ENCODE measurements at places on chromosomes 3 and 15.

GRCh38 chr15:38554354-38554753 lies 10.3 kb downstream of the RASGRP1 start:
- DNase-seq = no peak

DNA sequence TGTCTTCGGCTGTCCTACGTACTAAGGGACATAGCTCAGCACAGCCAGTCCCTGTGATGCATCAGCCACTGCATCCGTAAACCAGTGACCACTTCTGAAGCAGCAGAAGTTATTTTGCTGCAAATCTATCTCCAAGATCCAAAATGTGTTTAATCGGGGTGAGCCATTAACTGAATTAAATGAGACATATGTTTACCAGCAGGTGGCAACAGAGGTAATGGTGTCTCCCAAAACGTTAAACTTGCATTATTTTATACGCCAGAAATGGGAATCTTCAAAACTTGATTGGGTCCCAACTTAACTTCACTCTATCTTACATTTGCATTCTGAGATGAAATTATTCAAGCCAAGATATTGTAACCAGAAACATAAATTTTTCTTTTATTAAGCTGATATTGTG lies 75.3 kb upstream of the BOC start:
- DNase-seq = peak; percentile 1

DNA sequence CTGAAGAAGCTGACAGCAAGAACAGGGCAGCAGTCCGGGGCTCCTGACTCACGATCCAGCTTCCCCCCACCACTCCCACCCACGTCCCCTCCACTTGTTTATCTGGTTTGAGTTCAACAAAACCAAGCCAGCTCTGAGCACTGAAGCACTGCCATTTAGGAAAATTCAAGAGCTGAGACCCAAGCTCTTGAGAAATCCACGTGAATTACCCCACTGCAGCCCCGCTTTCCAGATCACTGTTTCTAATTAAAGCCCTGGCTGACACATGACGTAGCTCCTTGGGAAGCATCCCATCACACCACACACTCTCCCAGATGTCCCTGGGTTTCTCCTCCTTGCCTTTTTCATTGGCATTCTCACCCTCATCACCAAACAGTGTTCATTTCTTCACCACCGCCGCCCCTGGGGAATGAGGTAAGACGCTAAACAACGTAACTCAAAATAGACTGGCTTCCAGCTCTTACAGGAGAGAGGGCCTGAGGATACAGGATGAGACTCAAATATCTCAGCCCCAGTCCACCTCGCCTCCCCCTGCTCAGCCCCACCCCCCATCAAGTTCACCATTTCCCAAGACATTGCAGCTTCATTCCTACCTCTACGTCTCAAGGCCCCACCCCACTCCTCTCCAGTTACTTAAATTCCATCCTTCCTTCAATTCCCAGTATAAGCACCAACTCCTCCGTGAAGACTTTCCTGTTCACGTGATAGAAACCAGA lies 95.4 kb downstream of the SRGAP3 start:
- no peak for DNase-seq

- no peak for DNase-seq
Measured at GRCh38 chr3:26590919-26591484, 31.6 kb upstream of the LRRC3B start.

DNA sequence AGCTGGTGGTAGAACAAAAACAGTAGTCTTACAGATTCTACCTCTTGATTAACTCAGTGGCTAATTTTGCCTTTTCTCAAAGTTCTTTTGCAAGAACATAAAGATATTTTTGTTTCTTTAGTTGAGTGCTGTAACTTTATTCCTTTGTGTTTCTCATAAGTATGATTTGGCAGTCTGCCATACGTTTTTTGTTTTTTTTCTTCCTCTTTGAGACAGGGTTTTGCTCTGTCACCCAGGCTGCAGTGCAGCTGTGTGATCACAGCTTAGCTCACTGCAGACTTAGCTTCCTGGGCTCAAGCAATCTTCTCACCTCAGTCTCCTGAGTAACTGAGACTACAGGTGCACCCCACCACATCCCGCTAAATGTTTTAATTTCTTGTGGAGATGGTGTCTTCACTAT lies 22.4 kb downstream of the B3GNT5 start:
- DNase-seq = no peak

DNA sequence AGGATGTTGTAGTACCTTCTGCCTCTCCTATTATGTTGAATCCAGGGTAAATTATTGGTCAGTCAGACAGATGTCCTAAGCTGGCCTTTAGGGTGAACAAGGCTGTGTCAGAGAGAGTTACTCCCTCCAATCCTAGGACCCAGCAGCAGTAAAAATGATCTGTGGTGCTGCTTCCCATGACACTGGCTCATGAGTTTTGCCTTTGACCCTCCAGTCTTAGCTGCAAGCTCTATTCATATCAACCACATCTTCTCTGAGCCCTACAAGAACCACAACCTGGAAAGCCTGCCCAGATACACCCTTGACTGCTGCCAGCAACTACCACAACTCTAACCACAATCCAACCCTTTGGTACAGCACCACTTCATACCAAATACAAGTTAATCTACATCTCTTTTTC lies 27.2 kb upstream of the PHLDB2 start:
- DNase-seq = no peak

DNA sequence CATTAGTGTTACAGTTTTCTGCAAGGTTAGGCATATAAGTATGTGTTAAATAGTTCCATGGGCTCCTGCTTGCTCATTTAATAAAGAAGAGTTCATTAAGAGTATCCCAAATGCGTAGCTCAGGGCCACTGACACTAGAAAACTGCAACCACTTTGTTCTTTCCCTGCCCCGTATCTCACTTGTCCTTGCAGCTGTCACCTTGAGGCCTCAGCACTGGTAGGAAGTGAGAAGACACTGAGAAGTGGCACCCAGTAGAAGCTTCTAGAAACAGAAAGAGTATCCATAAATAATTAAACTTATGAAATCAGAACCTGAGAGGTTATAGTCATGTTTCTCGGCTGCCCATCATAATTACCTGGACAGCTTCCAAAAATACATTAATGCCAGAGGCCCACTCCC lies 266.0 kb downstream of the KCNMB2 start:
- DNase-seq = no peak

- no peak for DNase-seq
Measured at GRCh38 chr3:136161516-136161915, 34.6 kb downstream of the MSL2 start.

- no peak for DNase-seq
Measured at GRCh38 chr3:195031574-195032003, 239.4 kb downstream of the XXYLT1 start.
